ENCODE measurements at places on chromosomes 3 and 15.

DNA sequence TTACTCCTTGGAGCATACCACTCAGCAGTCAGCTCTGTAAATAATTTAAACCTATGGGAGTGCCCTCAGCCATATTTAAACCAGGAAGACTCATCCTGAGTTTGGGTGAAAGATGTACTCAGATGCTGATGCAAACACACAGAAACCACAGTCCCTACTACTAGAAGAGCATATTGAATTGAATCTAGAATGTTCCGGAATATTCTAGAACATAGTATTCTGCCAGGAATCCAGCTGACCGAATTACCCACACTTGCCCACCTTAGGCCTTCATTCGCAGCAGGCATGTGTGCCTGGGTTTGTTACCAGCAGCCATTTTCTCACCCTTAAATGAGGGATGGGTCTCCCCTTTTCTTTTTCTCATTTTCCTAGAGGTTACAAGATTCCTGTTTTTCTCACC is 202.4 kb upstream of the ICE2 start:
- no peak for DNase-seq

DNA sequence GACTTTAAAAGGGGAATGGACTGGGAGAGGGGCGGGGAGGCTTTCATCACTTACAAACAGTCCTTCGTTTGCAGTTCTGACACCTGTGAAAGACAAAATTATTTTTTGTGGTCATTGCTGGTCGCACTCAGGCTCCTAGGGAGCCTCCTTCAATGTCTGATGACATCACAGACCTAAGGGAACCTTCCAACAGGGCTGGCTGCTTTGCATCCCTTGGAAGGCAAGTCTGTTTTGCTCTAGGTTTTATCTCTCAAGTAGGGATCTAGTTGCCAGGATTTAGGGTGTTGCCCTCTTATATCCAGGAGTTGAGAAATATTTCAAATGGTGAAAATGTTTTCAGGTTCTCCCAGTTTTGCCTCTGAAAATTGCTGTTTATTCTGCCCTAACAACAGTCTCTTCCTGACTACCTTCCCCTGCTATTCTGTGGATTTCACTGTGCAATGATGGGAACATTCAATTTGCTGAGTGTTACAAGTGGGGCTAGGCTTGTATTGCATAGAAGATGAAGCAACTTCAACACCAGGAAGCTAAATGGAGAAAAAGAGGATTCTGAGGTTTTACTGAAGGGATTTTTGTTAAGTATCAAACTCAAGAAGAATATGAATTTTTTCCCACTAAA is 75.9 kb upstream of the ARRDC4 start:
- DNase-seq: no peak

DNA sequence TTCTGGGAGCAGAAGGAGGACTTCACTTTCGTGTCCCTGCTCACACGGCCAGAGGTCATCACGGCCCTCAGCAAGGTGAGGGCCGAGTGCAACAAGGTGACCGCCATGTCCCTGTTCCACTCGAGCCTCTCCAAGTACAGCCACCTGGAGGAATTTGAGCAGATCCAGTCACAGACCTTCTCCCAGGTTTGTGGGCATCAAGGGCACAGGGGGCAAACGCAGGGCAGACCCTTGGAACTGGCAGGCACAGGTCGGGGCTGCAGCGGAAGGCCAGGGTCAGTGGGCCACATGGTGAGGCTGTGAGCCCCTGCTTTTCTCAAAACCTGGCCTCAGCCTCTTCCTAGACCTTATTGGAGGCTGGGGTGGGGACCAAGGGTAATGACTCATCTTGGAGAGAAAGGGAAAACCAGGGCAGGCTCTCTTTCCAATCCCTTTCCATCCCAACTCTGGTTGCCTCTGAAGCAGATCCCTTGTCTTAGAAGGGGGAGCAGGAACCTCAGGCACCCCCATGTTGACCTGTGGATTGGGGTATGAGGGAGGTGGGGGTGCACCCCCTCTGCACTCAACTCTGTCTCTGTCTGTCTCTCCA is 29.5 kb downstream of the DNAH1 start:
- DNase-seq: no peak

DNA sequence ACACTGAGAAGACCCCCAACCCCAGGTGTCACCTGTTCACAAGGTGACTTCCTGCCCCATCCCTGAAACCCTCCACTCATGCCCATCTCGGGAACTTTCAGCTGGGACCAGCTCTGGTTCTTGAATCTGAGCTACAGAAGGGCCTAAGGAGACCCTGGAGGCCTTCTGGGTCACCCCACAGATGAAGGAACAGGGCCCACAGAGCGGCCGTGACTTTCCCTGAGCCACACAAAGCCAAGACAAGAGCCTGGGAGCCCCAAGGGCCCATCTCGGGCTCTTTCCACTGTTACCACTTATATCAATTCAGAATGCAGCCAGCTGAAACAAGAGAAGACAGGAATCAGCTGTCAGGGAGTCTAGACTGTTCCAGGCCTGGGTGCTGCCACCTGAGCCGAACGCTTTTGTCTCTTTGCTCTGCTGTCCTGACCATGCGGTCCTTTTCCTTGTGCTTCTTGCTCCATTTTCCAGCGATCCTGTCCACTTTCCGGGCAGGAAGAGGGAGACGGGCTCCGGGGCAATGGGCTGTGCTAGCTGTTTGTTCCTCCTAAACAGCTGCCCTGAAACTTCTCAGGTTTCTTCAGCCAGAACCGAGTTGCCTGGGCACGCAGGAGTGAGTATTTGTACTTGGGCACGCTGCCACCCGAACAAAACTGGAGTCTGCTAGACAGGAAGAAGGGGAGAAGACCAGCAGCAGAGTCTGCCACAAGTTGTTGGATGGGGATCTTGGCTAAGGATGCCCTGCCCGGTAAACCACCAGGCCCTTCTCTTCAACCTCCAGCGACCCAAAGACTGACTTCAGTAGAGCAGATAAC is 28.0 kb upstream of the PIGZ start:
- no peak for DNase-seq

GRCh38 chr15:79071901-79072300 is 18.7 kb downstream of the RASGRF1 start:
- DNase-seq: no peak

Measured in effector CD8-positive, alpha-beta T cell (primary cell).